ENCODE measurements at places on chromosomes 4 and X.

- DNase-seq, result no peak
Measured at GRCh38 chr4:47930971-47931804, 16.8 kb upstream of the NFXL1 start.

GRCh38 chr4:92303621-92304027 is at the start of gene GRID2:
TSS of gene GRID2 (plus strand) at chr4:92303966.
- no peak for DNase-seq

DNA sequence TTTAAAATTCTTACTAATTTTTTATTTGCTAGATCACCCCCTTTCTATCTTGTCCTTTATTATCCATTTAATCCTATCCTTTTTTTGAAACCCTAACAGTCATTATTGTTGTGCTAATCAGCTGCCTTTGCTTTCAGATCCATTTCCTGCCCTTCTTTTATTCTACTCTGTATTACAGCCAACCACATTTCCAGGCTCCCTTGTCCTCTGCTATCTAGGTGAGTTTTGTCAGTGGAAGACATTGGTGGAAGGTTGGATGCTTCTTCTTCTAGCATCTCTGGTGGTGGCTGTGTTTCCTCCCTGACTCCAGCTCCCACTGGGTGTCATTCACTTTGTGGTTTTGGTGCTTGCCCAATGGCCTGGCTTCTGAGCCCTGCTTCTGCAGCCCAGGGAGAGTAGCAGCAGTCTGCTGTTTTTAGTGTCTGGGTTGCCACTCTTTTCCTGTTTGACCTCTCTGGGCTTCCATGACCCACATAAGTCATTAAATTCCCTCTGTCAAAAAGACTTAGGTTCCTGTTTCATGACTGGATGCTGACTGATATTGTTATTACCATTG is 225.2 kb upstream of the PGRMC2 start:
- DNase-seq, result no peak

GRCh38 chr4:73599182-73599581 is 21.1 kb downstream of the RASSF6 start:
- DNase-seq, result no peak

GRCh38 chr4:53732661-53733060 is 141.4 kb upstream of the LNX1 start:
- no peak for DNase-seq

DNA sequence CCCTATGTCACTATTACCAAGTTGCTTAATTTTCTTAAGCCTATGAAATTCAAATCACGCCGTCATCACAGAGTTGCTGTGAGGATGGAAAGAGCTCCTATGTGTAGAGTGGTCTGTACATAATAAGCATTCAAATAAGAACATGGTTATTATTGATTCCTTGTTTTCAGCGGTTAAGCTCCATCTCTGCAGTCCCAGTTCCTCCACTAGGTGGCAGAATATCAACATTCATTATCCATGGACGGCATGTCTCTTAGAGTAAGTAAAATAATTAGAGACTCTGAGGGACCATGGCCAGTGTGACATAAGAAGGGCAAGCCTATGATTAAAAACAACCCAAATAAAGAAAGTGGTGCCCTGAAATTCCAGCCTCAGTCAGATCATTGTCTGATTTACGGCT is 132.5 kb upstream of the NHS start:
- no peak for DNase-seq

GRCh38 chr4:26217961-26218676 is 102.7 kb upstream of the RBPJ start:
- DNase-seq, result no peak

DNA sequence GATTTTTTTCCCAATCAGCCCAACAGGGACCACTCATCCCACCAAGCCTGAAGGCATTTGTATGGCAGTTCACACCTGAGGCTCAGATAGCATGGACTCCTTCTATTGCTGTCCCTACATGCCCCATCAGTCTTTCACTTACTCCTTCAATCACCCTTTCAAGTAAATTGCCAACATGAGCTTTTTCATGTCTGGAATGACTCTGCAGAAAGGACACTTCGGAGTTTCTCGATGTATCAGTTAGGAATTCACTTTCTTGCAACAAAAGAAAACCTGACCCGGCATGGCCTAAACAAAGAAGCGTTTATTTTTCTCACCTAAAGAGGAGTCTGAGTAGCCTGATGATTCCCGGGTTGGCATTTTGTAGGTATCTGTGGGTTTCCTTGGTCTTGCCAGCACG is 38.6 kb downstream of the RXFP1 start:
- DNase-seq, result no peak

DNA sequence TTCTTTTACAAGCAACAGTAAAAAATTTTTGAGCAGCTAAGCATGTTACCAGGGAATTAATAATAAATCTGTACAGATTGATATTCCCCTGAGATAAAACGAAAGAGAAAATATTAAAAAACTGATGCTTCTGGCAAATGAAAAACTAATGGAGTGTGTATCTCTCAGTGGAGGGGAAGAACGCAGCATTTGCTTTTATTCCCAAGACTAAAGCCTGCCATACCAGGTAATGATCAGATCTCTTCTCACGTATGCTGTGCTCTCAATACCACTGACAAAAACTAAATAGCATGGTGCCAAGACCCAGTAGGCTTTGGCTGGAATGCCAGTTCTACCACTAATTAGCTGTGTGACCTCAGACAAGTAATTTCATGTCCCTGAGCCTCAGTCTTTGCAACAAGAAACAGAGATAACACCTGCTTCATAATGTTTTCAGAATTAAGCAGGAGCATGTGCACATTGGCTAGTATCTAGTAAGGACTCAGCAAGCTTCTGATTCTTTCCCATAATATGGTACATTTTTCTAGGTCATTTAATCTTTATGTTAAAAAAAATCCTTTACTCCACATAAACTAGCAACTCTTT is 179.6 kb downstream of the CENPC start:
- no peak for DNase-seq

DNA sequence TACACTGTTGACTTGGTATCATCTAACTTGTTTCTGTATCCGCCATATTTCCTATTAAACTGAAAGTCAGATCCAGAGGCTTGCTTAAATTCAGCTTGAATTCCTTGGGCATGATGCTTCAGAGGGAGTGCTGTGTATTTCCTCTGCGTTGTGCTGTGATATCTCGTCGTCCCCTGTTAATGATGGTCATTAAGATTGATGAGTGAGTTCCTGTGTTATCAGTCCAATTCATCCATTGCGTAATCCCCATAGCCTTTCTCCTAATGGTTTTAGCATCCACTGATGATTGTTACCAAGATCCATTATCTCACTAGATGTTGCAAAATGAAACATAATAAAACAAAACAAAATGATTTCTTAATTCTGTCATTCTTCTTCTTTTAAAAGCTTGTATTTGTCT is 31.3 kb upstream of the CHM start:
- no peak for DNase-seq

GRCh38 chr4:105140684-105141490 is 5.8 kb upstream of the TET2 start:
- DNase-seq, result no peak

DNA sequence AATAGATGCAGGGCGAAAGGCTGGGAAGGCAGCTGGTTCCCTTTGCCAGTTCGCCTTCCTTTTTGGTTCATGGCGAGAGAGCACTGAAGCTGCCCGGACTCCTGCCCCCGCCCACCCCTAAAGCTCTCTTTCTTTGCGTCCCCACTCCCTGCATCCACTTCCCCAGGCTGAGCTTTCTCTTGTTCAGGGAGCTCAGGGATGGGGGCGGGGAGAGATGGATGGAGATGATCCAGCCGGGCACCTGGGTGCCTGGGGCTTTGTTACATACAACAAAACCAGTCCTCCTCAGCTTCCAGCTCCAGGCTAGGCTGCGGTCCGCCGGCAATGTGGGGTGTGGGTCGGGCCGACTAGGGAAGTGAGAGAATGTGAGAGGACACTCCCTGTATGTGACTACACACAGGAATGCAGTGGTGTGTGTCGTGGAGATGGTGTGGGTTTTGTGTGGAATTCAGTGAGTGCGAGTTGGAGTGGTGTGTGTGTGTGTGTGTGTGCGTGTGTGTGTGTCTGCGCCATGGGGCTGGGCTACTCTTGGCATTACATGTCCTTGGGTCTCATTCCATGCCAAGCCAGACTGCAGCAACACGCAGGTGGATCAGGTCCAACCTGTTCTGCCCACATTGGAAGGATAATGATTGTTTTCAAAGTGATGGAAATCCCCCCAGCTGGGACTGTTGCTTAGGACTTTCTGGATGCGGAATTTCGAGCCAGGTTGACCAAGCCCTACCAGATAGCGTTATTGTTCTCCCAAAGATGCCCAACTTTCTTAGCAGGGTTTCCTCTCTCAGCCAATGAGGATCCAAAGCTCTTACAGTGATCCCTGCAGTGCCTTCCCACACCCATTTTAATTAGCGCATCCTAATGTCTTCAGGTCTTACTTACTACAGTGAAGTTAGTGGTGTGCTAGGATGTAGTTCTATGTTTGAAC is 149.4 kb upstream of the CHRDL1 start:
- DNase-seq, result no peak

DNA sequence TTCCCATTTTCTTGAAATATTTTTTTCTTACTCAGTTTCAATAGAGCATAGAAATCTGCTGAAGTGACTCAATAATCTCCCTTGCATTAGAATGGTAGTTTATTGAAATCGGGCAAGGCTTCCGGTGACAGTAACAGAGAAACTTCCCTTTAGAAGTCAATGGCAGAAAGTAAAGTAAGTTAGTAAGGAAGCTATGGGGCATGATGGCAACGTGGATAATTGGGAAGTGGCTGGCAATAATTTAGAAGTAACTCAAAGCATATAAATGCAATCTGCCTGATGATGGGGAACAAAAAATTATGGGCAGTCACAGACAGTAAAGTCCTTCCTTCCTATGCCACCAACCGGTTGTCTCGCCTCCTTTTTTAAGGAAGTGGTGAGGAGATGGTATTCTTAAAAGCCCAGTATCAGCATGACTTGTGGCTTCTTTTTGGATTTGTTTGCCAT is 7.6 kb downstream of the CYBB start:
- DNase-seq, result no peak

- no peak for DNase-seq
Measured at GRCh38 chr4:117225471-117225870, 140.1 kb upstream of the TRAM1L1 start.

- no peak for DNase-seq
Measured at GRCh38 chrX:123740536-123740935, 7.7 kb upstream of the THOC2 start.

DNA sequence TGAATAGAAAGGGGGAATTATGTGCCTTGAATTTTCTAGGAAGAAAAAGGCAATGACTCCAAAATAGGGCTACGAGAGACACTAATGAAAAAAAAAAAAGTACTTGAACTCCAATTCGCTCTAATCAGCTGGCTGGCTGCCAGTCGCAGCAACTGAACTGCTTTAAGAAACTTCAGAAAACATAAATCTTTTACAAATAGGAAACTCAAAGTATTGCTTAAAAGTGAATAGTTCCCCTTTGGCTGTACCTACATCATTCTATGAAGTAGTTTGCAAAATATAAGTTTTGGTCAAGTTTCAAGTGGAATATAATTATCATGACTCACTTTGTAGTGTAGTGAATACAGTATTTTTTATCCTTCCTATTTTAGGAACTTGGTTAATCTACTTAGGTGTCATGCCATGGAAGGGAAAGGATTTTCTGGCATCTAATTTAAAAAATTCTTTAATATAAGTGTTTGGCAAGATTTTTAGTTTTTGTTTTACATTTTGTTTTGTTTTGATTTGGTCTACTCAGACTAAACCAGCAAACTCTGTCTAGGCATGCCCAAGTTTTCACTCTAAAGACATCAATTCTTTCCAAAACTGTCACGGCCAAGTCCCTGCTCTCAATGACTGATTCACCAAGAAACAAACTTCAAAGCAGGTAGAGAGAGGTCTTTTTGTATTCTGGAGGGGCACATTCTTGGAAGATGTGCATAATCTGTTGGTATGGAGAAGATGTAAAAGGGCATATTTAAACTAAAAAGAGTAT is 382.4 kb upstream of the GALNT7 start:
- DNase-seq, result no peak

GRCh38 chr4:104976262-104976661 is 170.4 kb upstream of the TET2 start:
- DNase-seq, result no peak

- DNase-seq, result no peak
Measured at GRCh38 chrX:149079805-149080406, 425.2 kb downstream of the IDS start.

DNA sequence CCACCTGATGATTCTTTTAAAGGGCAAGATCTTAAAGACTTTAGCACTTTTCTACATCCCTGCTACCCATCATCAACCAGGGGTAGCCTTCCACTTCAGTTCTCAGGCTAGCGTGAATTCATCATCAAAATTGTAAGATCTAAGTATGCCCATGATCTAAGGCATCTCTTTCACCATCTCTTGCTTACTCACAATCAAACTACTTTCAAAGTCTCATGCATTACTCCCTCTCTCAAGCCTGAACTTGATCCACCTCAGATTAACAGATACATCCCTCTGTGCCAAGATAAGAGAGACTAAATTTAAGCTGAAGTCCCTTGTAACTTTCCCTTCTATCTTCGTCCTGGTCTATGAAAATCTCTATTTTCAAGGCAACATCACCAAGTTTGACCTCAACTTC is 62.8 kb downstream of the DHX15 start:
- no peak for DNase-seq

DNA sequence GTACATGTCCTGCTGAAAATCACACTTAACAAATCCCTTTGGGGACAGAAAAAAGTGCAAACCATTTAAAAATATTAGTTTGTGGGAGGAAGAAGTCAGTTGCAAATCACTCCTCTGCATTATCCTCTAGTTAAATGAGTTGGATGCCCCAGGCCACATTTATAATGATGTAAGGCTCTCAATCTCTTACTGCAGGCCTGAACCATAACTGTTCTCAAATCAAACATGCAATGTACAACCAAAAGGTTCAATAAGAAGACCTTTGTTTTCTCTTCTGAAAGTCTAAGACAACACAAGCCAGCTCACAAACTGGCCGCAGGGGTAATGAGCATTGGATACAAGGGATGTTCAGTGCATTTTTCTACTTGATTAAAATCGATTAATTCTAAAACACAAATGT is 39.7 kb downstream of the IGFBP7 start:
- no peak for DNase-seq

DNA sequence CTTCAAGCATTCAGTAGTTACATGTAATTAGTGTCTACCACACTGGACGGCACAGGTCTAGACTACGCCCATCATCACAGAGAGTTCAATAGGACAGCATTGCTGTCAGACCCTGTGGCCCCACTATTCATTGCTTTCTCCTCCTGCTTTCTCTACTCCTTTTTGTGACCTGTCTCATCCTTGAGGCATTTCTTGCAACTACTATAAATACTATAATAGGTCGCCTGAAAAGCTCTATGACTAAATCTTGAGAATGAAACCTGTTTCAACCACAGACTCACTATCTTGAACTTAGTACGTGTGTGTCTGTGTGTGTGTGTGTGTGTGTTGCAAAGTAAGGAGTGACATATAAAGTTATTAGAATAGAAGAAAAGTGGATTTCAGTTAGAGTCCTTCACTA is 252.9 kb upstream of the KLF3 start:
- no peak for DNase-seq

GRCh38 chr4:31334086-31334910 is 614.1 kb downstream of the PCDH7 start:
- DNase-seq, result no peak

DNA sequence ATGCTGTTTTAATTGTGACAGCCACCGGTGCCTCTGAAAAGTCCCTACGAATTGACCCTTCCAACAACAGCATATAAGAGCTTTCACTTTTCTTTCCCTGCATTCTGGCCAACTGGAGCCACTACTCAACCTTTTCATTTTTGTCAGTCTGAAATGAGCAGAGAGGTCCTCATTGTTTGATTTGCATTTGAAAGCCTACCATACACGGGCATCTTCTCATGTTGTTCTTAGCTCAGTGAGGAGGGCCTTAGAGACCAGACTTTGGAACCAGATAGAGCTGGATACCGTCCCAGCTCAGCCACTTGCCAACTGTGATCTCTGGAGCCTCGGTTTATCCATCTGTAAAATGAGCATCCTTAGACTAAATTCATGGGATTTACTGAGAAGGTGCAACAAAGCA is 16.9 kb upstream of the TMSB4X start:
- no peak for DNase-seq
